ENCODE measurements at places on chromosomes 2 and 18. TPM values are rescaled to one million over a fixed set of nuclear protein-coding genes. Genes with fewer than 3 reads are reported as not detected.

MEIS1 gene
- total RNA-seq, result 107 TPM

CHN1 gene
- 45.3 TPM for total RNA-seq

AGBL5 gene
- total RNA-seq, result 27.7 TPM

VIT gene
- not detected for total RNA-seq

VWA3B gene
- not detected for total RNA-seq

FHOD3 gene
- 5.2 TPM for total RNA-seq

TACR1 gene
- not detected for total RNA-seq
